ENCODE measurements at places on chromosomes 16 and 17.
A peak's percentile ranks its signal among the peaks of the same experiment; 100 is the strongest.

- peak; percentile 56 for DNase-seq
Measured at GRCh38 chr16:4496305-4496704, 20.1 kb downstream of the HMOX2 start.

- DNase-seq, result peak; percentile 7
Measured at GRCh38 chr17:75525806-75526554, 483 bp downstream of the LLGL2 start.

DNA sequence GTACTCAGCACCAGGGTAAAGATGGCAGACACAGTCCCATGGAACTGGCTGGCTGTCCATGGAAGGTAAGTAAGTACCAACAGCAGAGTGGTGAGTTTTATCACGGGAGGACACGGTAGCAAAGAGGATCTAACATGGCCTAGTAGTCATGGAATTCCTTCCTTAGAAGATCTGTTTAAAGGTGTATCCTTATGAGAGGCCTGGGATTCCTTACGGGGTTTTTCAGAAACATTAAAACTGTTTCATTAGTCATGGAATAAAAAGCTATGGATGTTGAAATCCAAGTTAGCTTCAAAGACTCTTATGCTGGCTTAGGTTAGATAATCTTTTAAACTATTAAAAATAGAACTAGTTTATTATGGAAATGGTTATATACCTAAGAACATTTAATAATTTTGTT lies 7.4 kb downstream of the FTO start:
- DNase-seq, result no peak

DNA sequence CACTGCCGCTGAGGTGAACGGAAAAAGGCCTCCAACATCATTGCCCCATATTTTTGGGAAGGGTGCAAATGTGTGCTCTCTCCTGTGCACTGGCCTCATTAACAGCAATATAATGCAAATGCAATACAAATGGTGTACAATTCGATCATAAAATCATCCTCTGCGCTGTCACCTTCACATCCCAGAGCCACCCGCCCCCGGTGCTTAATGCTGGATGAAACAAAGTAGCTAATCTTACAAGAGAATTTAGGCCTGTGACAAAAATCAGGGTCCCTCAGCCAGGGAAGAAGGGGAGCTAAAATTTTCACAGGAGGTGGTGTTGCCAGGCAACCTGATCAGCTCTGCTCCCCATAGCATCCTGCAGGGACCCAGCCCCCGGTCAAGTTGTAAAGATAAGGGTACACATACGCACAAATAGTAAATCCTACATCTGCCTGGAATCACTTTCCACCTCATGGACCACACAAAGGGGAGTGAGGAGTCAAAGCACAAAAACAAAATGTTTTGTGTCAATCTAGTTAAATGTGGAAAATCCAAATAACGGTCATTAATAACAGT lies 3.0 kb downstream of the TBC1D16 start:
- no peak for DNase-seq

GRCh38 chr17:45311760-45312476 lies 4.9 kb downstream of the MAP3K14 start:
- DNase-seq, result peak; percentile 58

DNA sequence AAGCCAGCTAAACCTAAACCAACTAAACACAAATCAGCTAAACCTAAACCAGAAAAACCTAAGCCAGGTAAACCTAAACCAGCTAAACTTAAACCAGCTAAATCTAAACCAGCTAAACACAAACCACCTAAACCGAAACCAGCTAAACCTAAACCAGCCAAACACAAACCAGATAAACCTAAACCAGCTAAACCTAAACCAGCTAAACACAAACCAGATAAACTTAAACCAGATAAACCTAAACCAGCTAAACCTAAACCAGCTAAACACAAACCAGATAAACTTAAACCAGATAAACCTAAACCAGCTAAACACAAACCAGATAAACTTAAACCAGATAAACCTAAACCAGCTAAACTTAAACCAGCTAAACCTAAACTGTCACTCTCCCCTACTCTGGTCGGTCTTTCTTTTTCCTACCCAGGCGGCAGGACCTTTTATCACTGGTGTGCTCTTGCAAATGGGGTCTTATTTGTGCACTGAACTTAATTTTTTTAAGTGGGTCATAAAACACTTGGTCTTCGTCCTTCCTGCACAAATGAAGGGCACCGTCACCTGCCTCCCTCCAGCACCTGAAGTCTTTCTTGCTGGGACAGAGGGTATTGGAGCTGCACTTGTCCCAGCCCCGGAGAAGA lies 7.2 kb downstream of the EVPL start:
- DNase-seq, result no peak

- DNase-seq, result peak; percentile 75
Measured at GRCh38 chr17:48505788-48506187, 25.0 kb downstream of the HOXB1 start.

GRCh38 chr16:71347146-71347545 lies 11.4 kb upstream of the CALB2 start:
- no peak for DNase-seq

GRCh38 chr16:88566158-88566557 lies 4.0 kb upstream of the ZC3H18 start:
- DNase-seq, result no peak

DNA sequence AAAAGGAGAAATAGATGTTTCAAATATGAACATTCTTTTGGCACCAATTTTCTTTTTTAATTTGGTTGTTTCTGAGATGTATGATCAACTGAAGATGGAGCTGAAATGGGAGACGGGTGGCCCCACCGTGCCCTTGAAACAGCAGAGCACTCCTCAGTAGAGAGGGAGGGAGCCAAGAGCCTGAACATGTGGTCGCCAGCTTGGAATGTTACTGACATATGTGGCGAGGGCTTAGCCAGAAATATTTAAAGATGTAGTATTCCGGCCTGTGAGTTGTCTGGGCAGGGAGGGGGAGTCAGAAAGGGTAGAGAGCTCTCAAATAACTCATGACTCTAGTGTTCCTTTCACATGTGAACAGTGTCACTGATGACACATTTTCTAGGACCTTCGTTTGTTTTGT lies 13.3 kb upstream of the MRC2 start:
- peak; percentile 30 for DNase-seq

GRCh38 chr16:81427219-81427618 lies 17.4 kb upstream of the CMIP start:
- no peak for DNase-seq

DNA sequence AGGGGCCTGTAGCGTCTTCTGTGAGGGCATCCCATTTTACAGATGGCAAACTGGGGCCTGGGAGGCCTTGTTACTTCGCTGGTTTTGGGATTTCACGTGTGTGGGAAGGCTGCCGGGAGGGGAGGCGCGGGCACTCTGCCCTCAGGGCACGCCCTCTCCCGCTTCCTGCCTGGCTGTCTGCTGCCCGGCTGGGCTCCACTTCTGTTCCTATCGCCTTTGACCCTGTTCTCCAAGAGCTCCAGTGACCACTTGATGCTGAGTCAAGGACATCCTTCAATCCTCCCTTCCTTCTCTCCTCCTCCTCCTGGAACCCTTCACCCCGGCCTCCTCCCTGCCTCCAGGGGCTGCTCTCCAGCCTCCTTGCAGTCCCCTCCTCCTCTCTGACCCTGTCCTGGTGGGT lies 16.0 kb downstream of the SPNS3 start:
- DNase-seq, result no peak

DNA sequence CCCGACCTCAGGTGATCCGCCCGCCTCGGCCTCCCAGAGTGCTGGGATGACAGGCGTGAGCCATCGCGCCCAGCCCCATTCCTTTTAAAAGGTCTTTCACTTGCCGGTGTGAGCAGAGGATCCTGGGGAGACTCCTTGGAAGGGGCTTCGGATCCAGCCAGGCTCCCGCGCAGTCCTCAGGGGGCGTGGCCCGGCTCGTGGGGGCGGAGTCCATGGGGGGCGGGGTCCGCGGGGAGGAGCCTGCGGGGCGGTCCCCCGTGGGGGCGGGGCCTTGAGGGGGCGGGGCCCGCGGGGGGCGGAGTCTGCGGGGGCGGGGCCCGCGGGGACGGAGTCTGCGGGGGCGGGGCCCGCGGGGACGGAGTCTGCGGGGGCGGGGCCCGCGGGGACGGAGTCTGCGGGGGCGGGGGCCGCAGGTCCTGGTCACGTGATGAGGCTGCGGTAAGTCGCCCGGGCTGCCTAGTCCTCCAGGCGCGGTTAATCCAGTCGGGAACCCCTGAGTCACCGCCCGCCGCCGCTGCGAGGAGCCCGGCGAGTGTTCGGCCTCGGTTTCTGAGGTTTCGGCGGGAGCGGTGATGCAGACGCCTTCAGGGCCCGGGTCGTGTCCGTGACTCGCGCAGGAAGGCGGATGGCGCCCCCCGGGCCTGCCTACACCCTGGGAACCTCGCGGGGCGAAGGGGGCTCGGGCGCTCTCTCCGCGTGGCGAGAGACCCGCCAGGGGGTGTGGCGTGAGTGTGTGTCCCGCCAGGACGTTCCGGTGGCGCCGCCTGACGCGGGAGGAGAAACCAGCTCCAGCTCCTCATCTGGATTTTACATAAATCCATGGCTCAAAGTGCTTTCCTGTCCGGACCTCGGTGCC lies 23.6 kb upstream of the ABR start:
- peak; percentile 75 for DNase-seq

DNA sequence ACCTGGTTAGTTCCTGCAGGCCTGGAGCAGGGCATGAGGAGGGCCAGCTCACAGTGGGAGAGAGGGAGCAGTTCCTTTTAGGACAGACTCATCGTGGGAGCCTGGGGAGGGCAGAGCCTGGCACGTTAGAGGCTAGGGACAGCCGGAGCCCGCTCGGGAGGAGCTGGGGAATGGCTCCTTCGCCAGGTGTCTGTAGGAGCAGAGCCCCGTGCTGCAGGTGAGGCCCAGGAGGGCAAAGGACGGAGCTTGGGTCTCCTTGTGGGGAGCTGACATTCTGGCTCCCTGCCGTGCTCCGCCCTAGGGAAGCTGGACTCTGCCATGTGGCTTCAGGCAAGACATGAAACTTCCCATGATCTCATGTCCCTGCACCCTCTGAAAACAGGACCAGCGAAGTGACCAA lies 18.7 kb upstream of the MTSS2 start:
- DNase-seq, result no peak

- no peak for DNase-seq
Measured at GRCh38 chr17:77269696-77270681, 129.2 kb downstream of the SEC14L1 start.

- peak; percentile 25 for DNase-seq
Measured at GRCh38 chr17:58541249-58541648, 26.8 kb upstream of the MTMR4 start.

GRCh38 chr17:4214157-4214556 lies 49.6 kb downstream of the ANKFY1 start:
- no peak for DNase-seq

DNA sequence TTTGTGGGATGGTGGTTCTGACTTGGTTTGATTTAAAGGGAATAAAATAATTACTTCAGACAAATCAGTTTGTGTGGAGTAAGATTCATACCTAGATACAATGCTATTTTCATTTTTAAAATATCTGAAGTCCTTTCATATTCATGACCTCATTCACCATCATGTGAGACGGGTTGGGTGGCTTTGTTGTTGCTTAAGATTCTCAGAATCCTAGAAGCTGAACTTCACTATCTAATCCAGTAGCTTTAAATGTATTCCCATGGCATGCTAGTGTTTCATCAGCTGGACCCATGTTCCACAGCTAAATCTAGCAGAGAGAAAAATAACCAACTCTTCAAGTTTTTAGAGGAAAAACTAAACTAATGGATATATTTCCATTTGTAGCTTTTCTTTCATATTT lies 2.7 kb upstream of the AMFR start:
- DNase-seq, result no peak

DNA sequence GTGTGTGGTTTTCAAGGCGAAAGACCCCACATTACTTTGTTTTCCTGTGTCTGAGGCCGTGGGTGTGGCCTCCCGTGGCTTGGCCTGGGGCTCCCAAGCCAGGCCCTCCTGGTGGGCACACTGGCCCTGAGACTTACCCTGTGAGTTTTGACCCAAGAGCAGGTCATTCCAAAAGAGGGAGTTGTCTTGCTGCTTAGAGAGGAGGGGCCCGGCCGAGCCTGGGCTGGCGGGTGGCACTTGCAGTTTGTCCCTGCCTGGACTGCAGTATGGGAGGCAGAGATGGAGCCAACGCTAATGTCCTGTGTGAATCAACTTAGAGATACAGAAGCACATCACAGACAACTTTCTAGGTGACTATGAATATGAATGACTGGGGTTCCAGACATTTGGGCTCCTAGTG lies 22.7 kb downstream of the PLEKHG4 start:
- DNase-seq, result no peak

- DNase-seq, result no peak
Measured at GRCh38 chr16:48635199-48635718, 25.3 kb upstream of the N4BP1 start.

DNA sequence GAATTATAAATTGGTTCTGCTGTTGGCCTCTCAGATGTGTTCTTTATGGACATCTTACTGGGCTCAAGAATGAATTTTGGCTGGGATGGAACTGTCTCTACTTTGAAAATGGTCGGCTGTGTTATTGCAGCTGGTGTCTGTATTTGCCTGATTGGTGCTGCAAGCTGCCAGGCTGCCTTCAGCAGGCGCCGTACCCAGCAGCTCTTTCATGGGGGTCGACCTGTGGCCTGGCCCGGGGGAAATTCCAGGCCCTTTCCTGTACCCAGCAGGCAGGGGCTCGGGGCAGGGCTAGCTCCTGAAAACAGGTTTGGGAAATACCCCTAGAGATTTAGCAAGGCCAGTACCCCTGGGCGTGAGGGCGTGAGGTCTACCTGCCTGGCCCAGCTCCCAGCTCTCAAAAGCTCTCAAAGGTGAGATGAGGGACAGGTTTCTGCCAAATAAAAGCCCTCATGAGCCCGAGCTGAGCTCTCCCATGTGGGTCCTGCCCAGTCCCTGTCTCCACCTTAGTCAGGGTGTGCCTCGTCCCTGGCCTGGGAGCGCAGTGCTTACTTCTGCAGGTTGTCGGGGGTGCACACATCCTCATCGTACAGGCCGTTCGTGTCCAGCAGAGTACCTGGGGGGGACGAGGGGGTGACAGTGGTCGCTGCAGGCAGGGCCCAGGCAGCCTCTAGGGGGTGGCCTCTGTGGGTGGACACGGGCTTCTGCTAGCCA lies 52.3 kb downstream of the PRMT7 start:
- DNase-seq, result no peak

GRCh38 chr16:1461146-1461545 lies 13.7 kb downstream of the CLCN7 start:
- no peak for DNase-seq

- no peak for DNase-seq
Measured at GRCh38 chr17:7854851-7855659, at the start of gene TMEM88. Gene TMEM88 (plus strand): TSS chr17:7855066. CDS start chr17:7855075, 9 bp downstream.

GRCh38 chr16:14378131-14378551 lies 251.9 kb downstream of the PARN start:
- DNase-seq, result no peak

GRCh38 chr17:37818689-37819088 lies 73.8 kb upstream of the HNF1B start:
- peak; percentile 87 for DNase-seq

DNA sequence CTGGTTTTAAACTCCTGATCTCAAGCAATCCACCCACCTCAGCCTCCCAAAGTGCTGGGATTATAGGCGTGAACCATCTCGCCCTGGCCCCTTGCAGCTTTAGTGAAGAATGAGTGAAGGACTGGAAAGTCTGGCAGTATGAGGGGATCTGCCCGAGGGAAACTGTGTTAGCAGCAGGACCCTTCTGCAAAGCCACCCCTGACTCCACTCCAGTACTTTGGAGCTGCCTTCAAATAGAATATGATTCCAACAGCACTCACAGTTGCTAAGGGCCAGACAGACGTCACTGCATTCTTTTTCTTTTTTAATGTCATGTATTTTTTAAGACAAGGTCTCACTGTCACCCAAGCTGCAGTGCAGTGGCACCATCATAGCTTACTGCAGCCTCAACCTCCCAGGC lies 52.3 kb downstream of the KPNA2 start:
- no peak for DNase-seq

GRCh38 chr17:67759355-67760171 lies 41.8 kb downstream of the NOL11 start:
- DNase-seq, result no peak

- DNase-seq, result peak; percentile 9
Measured at GRCh38 chr16:19524356-19524615, 544 bp downstream of the CCP110 start.

GRCh38 chr17:36687736-36688135 lies 86.4 kb downstream of the MRM1 start:
- DNase-seq, result no peak
